Activated CD4-positive, alpha-beta T cell treated with anti-CD3 and anti-CD28 coated beads, Interleukin-2, amount 50 U/mL, for 4 hours (primary cell): ENCODE measurements at places on chromosomes 13 and 19.

DNA sequence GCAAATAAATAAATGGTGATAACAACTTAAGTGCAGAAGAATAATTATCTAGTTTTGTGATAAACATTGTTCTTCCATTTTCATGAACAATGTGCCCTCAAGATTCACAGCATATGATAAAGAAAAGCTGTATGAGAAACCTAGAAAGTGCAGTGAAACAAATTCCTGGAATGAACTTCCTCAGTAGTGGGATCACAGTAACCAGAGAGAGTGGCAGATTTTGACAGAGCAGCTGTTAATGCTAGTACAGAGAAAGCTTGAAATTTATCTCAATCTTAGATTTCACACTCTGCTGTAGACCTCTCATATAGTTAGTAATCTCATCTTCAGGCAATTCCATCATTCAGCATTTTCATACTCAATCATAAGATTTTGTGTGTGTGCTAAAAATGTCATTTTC lies 664.9 kb downstream of the PCDH9 start:
- DNase-seq = no peak

DNA sequence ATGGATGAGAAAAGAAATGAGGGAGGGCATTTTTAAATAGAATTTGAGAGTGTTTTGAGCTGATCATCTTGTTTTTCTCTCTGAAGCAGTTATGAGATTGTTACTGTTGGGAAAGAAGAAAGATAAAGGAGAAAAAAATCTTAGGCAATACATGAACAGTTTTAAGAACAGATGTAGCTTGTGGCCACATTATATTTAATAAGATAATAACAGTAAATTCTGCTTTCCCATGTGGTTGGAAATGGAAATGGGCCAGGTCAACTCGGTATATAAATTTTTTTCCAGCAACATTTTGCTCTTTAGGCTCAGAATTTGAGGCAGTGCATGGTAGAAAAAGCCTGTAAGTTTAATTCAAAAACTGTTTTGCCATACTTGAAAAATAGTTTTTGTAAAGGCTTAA lies 118.7 kb downstream of the POSTN start:
- DNase-seq = no peak

GRCh38 chr13:100302391-100302790 lies 213.5 kb downstream of the PCCA start:
- DNase-seq = no peak

GRCh38 chr19:44719262-44719701 lies 20.3 kb downstream of the CEACAM16 start:
- DNase-seq = no peak

GRCh38 chr13:94351292-94351990 lies 128.0 kb downstream of the DCT start:
- no peak for DNase-seq
